ENCODE measurements at places on chromosomes 6 and 20.

DNA sequence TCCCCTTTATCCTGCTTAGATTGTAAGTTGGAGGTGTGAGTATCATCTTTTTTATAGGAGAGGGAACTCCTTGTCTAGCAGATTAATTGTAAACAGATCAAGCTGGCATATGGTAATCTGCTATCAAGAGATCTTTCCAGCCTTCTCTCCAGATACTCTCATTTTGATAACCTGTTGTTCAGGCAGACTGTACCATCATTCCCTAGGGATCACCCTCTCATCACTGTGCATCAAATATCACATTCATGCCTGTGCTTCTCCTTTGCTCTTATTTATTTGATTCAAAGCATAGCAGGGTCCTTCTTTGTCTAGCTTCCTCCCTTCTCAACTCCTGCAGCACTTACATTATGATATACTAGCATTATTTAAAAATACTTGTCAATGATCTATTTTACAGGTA lies 73.8 kb downstream of the LRRC1 start:
- no peak for DNase-seq

DNA sequence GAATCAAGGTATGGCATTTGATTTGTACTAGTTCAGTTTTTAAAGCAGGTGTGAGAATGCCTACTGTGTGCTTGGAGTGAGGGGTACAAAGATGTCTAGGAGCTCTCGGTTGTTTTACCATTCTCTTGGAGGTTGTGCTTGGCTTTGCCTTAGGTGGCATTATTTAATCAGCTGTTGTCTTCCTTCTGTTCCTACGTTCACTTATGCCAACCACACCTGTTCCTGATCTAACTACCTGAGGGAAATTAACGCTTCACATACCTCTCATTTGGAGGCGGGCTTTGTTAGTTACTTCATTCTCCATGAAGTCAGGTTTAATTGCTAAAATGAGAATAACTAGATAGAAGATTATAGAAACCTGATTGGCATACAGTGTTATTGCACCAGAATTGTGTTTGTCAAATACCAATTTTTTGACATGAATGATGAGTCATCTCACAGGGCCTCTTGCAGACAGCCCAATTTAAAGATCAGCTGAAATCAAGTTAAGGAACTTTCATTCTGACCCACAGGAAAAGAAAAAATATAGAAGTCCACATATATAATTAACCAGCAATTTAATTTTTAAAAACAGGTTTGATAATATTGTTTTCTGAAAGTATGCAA lies 24.8 kb upstream of the PBOV1 start:
- DNase-seq, result no peak

- no peak for DNase-seq
These were observed 11.3 kb downstream of the TXNDC5 start for GRCh38 chr6:7899101-7899888.

DNA sequence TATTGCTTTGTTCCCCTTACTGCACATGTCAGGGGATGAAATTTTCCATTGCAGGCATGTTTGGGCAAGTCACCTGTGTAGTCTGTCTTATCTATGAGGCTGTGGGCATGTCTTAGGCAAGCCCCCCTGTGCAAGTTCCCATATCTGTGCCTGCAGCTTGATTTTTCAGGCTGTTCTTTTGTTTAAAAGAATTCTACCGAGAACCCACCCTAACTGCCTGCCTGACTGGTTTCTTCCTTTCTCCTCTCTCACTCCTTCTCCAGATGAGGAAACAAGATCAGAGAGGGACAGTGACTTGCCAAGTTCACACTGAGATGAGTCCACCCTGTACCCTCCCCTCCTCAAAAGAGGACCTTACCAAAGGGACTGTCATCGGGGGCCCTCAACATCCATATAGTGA lies 11.0 kb downstream of the TREML2 start:
- no peak for DNase-seq

DNA sequence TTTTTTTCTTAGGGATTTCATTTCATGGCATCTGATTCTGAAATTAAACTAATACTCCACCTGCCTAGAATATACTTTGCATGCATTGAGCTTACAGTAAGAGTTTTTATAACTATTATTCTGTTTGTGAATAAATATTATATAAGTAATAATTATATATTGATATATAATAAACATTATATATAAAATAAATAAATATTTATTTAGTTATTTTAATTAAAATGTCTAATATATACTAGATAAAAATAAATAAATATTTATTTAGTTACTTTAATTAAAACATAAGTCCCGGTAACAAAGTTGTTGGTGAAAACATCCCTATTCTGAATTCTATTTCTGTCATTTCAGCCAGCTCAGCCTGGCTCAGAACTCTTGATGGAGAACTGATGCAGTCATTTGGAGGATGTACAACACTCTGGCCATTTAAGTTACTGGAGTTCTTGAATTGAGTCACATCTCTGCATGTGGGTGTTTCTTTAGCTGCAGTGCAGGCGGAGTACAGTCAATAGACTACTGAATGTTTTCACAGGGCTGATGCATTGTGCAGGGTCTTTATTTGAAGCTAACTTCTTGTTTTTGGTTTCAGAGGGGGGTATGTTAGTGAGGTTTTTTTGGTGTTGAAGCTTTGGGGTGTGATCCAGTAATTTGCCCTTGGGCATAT lies 508.9 kb upstream of the ADGRB3 start:
- DNase-seq, result no peak

DNA sequence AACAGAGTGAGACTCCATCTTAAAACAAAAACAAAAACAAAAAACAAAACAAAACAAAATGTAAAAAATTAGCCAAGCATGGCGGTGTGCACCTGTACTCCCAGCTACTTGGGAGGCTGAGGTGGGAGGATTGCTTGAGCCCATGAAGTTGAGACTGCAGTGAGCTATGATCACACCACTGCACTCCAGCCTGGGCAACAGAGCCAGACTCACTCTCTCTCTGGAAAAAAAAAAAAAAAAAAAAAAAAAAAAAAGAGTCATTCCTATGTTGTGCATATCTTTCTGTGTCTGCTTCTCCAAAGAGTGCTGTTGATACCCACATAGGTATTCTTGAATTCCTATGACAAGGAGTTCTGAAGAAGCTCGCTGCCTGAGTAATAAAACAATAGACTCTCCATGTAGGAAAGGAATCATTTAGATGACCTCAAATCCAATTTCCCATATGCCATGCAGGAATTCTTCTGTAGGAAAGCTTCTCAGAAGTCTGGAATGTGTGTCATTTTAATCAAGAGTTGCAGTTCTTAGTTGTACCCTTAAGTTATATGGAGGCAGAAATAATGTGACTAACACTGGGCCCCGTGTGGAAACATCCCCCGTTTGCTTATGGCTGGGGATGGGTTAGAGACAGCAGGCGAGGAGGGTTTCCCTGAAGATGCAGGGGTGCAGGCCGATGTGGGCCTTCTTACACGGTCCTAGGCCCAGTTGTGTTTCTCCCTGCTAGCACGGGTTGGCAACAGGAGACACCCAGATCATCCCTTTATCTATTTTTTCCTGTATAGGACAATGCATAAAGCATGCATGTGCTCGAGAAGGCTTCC lies 79.4 kb downstream of the ZDHHC14 start:
- no peak for DNase-seq
